B cell (primary cell): ENCODE measurements at places on chromosomes 4 and X.

DNA sequence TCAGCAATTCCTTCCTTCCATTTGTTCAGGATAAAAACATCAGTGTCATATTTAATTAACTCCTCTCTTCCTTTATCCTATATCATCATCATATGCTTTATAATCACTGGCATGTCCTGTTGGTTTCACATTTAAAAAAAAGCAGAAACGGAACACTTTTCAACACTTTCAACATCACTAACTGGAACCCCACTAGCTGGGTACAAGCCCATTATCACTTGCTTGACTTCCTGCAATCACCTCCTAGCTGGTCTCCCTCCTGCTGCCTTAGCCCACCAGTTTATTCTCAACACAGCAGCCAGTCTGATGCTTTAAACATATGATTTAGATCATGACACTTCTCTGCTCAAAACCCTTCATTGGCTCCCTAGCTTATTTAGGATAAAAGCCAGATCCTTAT is 116.4 kb upstream of the LSM6 start:
- DNase-seq, result peak; percentile 85

DNA sequence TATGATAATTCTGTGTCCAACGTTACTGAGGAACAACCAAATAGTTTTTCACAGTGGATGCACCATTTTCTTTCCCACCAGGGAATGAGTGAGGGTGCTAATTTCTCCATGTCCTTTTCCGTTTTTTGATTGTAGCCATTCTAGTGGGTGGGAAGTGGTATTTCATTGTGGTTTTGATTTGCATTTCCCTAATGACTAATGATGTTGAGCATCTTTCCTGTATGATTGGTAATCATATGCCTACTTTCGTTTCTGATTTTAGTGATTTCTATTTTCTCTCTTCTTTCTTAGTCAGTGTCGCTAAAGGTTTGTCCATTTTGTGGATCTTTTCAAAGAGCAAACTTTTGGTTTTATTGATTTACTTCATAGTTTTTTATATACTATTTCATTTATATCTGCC is 32.1 kb upstream of the TEX13D start:
- DNase-seq, result no peak

DNA sequence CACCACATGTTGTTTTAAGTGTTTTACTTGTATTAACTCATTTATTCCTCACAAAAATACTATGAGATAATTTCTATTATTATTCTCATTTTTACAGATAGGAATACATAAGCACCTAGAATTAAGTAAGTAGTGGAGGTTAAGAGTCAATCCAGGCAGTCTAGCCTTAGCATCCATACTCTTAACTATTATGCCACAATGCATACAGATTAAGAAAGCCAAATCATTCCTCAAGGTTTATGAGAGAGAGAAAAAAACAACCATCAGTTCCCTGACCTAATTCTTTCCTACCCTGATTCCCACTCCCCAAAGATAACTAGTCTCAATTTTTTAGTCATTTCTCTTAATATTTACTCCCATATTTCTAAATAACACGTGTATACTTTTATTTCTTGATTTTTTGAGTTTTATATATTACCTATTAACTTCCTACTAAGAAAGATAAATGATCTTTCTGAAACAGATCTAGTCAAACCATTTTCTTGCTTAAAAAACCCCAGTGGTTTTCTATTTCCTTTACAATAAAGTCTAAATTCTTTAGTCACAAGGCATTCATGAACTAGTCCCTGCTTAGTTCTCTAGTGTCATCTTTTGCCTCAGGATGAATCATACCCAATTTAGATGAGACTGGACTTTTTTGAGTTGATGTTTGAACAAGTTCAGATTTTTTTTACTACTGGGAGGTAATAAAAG is 16.0 kb downstream of the UBA6 start:
- DNase-seq, result no peak

GRCh38 chr4:85391071-85391470 is 83.9 kb upstream of the ARHGAP24 start:
- DNase-seq, result no peak

GRCh38 chr4:165331359-165331758 is 3.9 kb downstream of the MSMO1 start:
- DNase-seq, result no peak

- no peak for DNase-seq
Measured at GRCh38 chr4:8709050-8709728, 116.6 kb downstream of the CPZ start.

GRCh38 chr4:181971973-181972372 is 271.2 kb upstream of the TENM3 start:
- DNase-seq, result no peak

GRCh38 chrX:150512461-150512901 is 55.9 kb upstream of the MTM1 start:
- no peak for DNase-seq

GRCh38 chr4:61041527-61041926 is 158.6 kb upstream of the ADGRL3 start:
- no peak for DNase-seq

DNA sequence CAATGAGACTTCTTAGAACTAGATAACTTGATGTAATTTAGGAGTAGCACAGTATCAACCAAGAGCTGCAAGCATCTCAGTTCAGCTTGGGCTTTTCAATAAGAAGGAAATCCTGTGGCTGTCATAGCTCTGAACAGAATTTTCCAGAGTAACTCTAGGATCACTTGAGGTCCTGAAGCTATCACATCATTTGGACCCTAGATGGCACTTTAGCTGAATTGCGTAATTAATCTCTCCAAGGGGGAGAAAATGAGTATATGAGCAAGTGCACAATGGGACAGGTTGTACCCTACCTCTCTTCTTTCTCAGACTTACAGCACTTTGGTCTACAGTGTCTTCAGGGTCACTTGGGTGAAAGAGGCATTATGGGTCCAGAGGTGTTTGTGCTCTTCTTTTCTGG is 45.2 kb downstream of the SLC4A4 start:
- no peak for DNase-seq
